Stimulated activated CD4-positive, alpha-beta T cell treated with anti-CD3 and anti-CD28 coated beads, Interleukin-15, amount 100 ng/mL, for 24 hours (primary cell): ENCODE measurements at places on chromosomes 7 and 10.

- no peak for DNase-seq
Measured at GRCh38 chr10:121994429-121994941, 5.5 kb downstream of the TACC2 start.

GRCh38 chr10:101552442-101552841 lies 35.6 kb downstream of the POLL start:
- no peak for DNase-seq

- DNase-seq: no peak
Measured at GRCh38 chr10:75593692-75594556, 162.5 kb downstream of the LRMDA start.

GRCh38 chr7:41599760-41600159 lies 103.1 kb downstream of the INHBA start:
- DNase-seq: no peak

DNA sequence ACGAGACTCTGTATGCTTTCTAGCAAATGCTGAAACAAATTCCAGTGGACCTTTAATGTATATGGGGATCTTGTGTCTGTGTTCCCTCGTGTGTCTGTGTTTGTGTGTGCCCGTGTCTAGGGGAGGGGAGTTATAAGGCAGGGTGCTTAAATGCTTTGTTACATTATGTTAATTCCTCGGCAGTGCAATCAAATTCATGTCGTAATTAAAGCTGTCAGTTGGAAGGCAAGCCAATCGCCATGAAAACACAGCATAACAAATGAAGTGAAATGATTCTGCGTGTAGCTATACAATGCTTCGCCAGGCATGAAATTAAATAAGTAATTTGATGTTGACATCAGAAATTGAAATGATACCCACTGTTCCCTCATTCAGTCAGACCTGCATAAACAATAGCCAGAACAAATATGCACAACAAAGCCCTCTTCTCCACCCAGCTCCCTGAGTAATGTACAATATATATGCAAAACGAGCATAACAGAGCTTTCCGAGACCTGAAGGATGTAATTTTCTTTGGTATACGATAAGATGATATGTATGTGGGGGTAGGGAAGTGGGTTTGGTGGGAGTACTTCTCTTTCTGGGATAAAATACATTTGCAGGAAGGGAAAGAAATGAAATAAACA lies 534.1 kb downstream of the AUTS2 start:
- DNase-seq: no peak
